ENCODE measurements at places on chromosomes 7 and 10.

GRCh38 chr7:120334475-120334874, 61.5 kb downstream of the KCND2 start:
- no peak for DNase-seq

DNA sequence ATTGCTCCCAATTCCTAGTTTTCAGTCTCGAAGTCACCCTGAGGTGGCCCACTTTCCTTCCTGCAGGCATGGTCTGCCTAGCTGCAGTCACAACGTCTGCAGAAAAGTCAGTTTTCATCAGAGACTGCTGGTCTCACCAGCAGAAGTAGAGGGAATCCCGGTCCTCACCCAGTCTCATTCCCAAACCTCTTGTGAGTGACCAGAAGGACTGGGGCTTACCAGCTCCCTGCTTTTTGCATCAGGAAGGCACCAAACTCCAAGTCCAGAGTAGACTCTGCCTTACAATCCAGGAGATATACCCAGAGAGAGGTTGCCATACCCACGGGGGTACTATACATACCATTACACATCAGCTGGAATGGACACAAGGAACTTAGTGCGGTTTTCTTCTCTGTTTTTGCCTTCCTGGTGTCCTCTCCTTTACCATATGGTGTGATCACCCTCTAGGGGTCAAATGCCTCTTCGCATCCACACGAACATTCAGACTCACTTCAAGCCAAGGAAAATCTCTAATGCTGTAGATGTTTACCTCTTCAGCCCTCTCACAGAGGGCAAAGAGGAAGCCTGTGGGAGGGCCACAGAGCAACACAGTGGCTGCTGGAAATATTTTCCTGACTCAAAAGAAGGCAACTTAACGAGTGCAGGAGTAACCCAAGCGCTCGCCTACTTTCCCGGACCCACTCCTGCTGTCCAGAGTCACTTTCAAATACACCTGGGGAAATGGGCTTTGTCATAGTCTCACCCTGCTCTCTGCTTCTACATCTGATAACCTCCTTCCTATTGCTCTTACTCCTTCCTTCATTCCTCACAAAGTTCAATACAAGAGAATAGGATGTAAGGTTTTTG, 220.9 kb downstream of the C7orf25 start:
- no peak for DNase-seq

- DNase-seq: no peak
Measured at GRCh38 chr10:78852466-78853240, 216.1 kb upstream of the ZMIZ1 start.

GRCh38 chr10:103792547-103792946, 62.8 kb downstream of the SH3PXD2A start:
- DNase-seq: no peak

GRCh38 chr7:40492946-40493345, 358.1 kb downstream of the SUGCT start:
- DNase-seq: no peak

- DNase-seq: no peak
Measured at GRCh38 chr10:129814681-129815646, 149.1 kb downstream of the EBF3 start.

GRCh38 chr10:23742368-23742767, 303.5 kb downstream of the OTUD1 start:
- DNase-seq: no peak

GRCh38 chr7:77627309-77627676, 69.0 kb upstream of the RSBN1L start:
- DNase-seq: no peak

DNA sequence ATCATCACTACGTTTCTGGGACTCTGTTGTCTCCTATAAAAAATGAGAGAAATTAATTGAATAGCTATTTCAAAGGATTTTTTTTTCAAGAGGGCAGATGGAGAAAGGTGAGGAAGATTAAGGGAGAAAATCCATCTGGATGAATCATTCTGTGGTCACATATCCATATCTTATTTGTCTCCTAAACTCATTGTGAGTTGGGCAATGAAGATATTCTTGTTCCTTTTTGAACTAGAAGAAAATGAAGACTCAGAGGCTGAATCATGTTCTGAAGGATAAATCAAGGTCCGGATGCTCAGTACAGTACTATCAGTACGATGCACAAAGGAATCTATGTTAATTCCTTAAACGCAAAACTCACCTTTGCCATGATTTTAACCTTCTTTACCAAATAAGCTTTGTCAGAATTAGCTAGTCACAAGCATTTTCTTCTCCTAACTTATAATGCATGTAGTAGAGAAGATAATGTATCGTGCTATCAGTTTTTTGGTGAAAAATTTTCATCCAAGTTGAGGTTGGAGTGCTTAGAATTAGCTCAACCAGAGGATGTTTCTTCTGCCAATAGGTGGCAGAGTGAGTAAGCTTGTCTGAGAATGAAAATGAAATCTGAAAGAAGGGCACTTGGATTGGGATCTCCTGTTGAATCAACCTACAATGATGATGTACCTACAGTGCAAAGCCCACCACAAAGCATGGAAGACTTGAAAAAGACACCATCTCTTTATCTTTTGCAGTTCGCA, 446.9 kb downstream of the KIF20B start:
- no peak for DNase-seq

- no peak for DNase-seq
Measured at GRCh38 chr10:119634219-119634544, 17.0 kb upstream of the BAG3 start.

DNA sequence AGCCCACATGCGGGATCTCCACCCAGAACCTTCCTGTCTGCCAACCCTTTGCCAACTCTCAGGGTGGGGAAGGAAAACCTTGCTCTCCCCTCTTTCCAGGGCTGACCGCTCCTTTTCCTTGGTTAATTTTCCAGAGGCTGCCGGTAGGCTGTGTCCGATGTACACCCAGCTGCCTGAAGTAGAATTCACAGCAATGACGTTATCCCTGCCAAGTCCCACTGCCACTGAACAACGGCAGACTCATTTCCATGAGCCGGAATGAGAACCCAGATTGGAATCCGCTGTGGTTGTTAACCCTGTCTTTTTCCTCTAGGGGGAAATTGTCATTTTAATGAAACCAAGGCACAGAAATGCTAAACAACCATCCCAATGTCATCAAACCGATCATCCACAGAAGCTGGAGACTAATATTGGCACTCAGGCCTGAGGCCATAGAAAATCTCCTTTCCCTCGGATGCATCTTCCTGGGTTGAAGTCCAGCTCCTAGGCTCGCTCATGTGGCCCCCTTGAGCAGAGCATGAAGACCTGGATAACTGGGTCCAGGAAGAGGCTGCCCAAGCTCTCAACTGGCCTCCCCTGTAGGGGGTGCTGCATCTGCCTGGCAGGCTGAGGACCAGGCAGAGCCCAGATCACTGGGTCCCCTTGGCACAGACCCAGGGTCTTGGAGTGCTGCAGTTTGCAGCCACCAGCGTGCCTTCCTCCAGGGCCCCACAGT, 30.4 kb downstream of the KLRG2 start:
- no peak for DNase-seq

- no peak for DNase-seq
Measured at GRCh38 chr7:81709836-81710235, 60.0 kb downstream of the HGF start.

Data from activated T-cell treated with anti-CD3 and anti-CD28 coated beads for 48 hours (primary cell).